ENCODE measurements at places on chromosomes 2 and 18.

- no peak for DNase-seq
These were observed 19.7 kb downstream of the SAP130 start for GRCh38 chr2:128008074-128008672.

DNA sequence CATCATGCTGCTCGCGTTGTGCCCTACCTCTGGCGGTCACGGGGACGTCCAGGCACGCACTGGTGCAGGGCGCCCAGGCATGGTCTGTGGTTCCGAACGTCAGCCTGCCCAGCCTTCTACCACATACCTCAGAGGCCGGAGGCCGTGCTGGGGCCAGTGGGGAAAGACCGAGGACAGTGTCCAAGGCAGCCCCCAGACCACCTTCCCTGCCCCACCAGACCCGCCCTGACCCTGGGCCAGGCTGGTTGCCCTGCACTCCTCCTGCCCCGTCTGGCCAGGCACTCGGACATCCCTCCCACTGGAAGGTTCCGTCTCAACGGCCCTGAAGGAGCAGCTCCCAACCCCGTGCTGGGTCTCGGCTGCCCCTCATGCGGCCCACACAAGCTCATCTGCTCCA is 32.8 kb downstream of the SLC66A2 start:
- no peak for DNase-seq

GRCh38 chr2:189465478-189465877 is 24.2 kb downstream of the WDR75 start:
- no peak for DNase-seq

DNA sequence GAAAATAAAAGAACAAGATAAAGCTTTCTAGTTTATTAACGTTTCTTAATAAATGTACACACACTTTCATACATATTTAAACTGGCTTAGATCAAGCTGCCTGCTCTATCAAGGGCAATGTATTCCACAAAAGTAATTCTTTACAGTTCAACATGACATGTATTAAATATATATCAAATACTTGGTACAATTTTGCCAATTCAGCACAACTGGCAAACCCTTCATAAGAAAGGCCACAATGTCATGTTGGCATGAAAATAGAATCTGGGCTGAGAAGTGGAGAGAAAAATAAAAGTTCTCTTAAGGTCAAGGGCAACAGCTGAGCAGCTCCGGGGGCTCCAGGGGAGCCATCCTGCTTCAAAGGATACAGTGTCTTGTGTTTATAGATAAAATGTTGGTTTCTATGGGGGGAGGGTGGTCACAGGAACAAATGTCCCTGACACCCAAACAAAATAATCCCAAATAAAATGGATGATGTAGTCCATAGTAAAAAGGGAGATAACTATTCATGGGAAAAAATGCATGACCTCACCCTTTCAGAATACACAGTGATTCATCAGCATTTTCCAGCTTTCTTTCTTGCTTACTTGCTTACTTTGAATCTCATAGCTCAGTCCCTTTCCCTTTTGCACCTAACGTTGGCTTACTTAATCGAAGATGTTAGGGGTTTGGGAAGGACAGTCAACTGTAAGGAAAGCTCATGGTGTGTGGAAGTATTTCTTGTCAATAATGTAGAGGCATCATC is 494.9 kb downstream of the NYAP2 start:
- DNase-seq = no peak
